ENCODE measurements at places on chromosomes 6 and 20.

DNA sequence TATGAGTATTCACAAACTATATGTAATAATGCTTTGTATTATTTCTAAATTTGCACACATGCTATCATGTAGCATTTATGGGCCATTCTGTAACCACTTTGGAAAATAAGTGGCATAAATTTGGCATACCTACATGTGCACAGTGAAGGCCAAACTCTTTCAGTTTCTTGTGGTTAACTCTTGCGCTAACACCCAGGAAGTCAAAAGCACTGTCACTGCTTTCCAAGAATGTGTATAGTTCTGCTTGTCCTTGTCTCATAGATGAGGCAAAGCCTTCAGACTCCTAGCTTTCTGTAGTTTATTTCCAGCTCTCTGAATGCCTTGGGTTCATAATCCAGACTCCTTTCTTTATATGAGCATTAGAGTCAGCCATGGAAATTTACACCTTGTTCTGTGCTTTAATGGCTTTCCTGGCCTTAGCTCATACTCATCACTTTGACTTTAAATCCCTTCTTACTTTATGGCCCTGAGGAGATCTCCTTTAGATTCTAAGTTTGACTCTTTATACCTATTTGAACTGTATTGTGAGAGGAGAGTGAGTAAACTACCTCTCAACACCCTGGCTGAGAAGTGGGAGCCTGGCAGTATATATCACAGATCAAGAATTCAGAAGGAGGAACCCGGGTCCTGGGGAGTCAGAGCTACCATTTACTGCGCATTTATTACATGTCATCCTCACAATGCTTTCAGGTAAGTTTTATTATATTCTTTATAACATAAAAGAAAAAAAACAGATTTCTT lies 949 bp upstream of the SLC17A3 start:
- DNase-seq: no peak

- no peak for DNase-seq
These were observed 18.3 kb downstream of the ARHGAP18 start for GRCh38 chr6:129691709-129692108.

GRCh38 chr6:11974089-11974488 lies 38.0 kb upstream of the HIVEP1 start:
- no peak for DNase-seq

DNA sequence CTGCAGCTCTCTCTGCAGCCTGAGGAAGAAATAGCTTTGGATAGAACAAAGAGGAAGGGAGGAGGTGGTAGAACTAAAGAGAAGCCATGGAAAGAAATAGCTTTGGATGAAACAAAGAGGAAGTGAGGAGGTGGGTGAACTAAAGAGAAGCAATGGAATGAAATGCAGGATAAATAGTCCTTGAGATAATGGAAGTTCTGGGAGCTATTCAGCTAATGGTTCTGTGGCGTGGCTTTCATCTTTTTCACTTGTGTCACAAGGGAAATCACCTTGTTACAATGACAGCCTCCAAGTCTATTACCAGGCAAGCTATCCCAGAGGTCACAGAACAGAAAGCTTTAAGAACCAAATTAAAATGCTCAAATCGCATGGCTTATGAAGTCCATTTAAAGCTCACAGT lies 141.3 kb upstream of the ARG1 start:
- DNase-seq: no peak

DNA sequence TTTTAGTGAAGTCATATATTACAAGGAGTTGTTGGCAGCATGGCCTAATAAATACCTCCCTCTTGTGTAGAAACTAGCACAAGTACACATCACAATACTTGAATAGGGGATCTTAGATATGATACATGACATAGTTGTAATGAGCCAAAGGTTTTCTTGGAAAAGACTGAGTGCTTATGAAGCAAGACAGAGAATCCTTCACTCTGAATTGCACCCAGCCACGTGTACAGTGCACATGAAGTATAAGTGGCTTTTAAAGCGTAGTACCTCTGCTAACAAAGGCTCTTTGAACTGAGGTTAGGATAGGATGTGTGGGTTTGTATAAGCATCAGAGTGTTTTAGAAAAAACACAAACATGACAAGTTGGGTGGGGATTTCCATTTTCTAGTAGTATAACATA lies 145.5 kb upstream of the STMND1 start:
- no peak for DNase-seq

GRCh38 chr6:168027521-168027920 lies 30.1 kb downstream of the KIF25 start:
- no peak for DNase-seq

DNA sequence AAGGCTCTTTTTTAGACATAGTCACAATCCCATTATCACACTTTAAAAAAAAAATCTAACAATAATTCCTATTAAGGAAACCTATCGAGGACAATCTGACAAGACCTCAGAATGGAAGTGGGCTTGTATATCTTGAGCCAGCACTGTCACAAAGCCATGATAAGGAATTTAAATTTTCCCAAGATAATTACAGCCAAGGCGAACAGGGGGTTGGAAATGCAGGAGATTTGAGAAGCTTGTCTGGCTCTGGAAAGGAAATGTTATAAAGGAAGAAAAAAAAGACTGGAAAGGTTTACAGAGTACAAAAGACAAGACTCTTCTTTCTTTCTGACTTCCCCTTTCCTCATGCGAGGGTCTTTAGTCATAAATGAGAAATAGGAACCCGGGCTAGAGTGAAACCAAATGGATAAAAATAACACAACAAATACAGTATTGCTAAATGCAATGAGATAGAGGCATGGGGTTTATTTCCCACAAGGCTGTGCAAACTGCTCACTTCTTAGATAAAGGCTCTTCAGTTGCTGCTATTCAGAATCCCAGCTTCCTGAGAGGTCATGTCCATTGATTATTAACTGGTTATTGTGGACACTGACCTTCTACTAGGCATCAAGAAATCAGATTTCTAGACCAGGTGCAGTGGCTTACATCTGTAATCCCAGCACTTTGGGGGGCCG lies 13.4 kb upstream of the GHRH start:
- DNase-seq: no peak

DNA sequence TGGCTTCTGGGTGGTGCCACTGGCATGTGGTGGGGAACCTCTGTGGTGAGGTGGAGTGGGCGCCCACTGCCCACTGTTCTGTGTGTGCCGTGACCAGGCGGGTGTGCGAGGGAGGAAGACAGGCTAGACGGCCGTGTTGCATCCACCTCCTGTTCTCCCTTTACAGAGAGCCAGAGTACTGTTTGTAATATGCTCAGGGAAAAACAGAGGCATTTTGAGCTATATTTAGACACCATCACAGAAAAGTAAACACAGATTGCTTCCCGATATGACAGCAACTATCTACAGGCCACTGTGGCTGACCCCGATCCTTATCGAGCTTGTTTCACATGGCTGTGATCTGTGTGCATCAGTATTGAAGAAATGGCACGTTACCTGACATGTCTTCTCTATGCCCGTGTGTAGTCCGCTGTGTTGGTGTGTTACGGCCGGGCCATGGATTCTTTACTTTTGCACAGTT lies 45.6 kb downstream of the ARID1B start:
- DNase-seq: no peak

- no peak for DNase-seq
These were observed 18.4 kb downstream of the SERAC1 start for GRCh38 chr6:158149641-158150040.

DNA sequence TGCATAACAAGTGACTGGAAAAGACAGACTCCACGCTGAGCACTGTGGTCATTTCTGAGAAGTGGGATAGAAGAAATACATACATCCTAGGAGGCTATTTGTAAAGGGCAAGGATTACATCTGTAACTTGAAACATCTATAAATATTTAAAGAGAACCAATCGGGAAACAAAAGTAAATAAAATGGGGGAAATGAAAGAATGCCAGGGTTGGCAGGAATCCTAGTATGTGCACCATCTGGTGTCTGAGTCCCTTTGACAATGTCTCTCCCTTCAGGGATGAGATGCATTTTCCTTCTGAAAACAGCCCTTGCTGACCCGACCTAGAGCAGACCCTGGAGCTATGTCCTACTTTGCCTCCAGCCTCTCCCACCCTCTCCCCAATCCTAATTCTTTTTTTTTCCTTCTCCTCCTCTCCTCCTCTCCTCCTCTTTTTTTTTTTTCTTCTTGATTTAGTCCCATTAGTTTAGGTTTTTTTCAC lies 53.2 kb downstream of the VSTM2L start:
- DNase-seq: no peak

- DNase-seq: no peak
These were observed 97.1 kb upstream of the IYD start for GRCh38 chr6:150271501-150272263.

- no peak for DNase-seq
These were observed 76.8 kb upstream of the ARMC2 start for GRCh38 chr6:108771421-108771820.

GRCh38 chr6:52868240-52868639 lies 27.6 kb upstream of the GSTA5 start:
- no peak for DNase-seq

DNA sequence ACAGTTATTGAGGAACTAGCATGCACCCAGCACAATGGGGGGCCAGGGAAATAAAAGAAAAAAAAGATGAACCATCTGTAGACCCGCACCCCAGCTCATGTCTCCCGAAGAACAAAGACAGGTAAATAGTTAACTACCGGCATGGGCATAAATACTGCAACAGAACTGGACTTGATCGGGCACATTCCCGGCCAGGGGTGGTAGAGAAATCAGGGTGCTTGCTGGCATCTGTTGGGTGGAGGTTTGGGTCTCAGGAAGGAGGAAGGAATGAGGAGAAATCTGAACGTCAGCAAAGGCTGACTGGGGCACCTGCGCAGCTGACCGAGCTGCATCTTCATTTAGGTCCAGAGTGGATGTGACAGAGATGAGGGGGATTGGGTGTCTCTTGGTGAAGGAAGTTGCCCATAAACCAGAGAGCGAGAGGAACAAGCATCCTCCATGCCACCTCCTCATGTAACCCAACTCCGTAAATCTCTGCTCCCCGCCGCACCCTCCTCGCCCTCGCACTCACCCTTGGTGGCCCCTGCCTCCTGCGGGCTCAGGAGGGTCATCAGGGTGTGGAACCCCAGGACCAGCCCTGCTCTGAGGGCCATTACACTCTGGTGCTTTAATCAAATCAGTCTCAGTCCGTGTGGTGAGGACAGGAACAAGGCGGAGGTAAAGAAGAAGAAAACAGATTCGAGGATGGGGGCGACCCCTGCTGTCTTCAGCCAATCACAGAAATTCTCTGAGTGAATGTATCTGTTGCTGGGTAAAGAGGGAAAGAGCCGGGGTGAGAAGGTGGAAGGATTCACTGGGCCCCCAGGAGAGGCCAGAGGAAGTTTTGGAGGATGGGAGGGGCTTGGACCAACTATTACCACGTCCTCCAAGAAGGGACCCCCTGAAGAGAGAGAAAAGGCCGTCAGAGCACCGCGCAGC lies at the start of gene HLA-DOA:
Gene HLA-DOA, minus strand, starts transcription at position 648 of the 918 bp plus-strand sequence.
- DNase-seq: peak; percentile 49

Measured in KG1 (cell line).